ENCODE measurements at places on chromosomes 1 and 21.

DNA sequence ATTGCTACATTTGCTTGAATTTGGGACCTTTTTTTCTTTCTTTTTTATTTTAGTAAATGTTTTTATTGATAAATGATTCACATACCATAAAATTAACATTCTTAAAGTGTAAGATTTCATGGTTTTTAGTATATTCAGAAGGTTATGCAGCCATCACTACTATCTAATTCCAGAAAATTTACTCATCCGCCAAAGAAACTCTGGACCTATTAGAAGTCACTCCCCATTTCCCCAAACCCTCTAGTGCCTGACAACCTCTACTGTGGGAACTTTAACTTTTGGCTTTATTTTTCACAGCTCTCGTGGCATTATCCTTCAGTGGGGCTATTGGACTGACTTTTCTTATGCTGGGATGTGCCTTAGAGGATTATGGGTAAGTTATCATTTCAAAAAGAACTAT lies 4.5 kb downstream of the LEPR start:
- no peak for DNase-seq

GRCh38 chr1:35642471-35642955 lies 1.2 kb upstream of the PSMB2 start:
- DNase-seq: no peak

GRCh38 chr1:221431068-221431651 lies 310.7 kb downstream of the DUSP10 start:
- DNase-seq: no peak

GRCh38 chr1:176536588-176536987 lies 73.6 kb downstream of the PAPPA2 start:
- no peak for DNase-seq

- DNase-seq: no peak
These were observed 69.8 kb upstream of the SCAF4 start for GRCh38 chr21:31801551-31802219.

- no peak for DNase-seq
These were observed 6.3 kb downstream of the C1orf53 start for GRCh38 chr1:197908716-197909220.

DNA sequence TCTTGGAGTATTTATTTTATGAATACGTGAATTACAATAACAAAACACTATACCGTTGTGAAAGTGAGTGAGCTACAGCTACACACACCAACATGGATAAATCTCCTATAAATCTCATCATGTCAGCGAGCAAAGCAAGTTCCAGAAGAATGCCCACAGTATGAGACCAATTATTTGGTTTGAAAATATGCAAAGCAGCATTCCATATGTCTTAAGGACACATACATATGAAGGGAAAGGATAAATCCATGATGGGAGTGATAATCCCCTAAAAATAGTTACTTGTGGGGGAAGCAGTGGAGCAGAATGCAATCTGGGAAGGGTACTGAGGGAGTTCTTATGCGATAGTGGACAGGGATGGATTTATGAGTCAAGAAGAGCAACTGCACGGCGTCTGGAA lies 261.3 kb downstream of the DISC1 start:
- DNase-seq: no peak

GRCh38 chr1:185536165-185536920 lies 197.8 kb upstream of the HMCN1 start:
- DNase-seq: no peak

DNA sequence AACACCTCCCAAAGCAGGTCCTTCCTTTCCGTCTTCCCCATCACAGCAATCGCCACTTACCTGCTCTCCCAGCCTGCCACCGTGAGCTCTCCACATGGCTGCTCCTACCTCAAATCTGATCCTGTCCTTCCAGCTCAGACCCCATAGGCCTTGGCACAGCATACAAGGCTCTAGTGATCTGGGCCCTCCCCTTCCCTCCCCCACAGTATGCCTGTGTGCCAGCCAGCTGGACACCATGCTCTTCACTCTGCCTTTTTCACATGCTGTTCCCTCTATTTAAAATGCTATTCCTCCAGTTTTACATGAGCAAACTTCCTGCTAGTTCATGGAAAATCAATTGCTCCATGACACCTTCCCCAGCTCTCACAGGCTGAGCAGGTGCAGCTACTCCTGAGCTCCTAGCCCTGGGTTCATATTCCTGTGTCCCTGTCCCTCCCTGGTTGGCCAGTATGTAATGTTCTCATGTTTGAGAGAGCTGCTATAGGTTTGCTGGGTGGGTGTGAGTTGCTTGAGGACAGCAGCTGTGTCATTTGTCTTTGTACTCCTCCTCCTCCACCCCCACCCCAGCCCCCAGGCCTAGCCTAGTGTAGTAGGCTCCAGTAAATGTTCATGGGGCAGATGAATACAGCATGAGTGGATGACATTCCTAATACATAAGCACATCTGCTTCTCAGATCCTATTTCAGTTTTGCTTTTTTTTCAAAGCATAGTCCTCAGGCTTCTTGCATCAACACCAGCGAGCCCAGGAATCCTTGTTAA lies 6.3 kb upstream of the TNNT2 start:
- no peak for DNase-seq

- no peak for DNase-seq
These were observed 274.1 kb downstream of the TRABD2B start for GRCh38 chr1:47722909-47723580.

DNA sequence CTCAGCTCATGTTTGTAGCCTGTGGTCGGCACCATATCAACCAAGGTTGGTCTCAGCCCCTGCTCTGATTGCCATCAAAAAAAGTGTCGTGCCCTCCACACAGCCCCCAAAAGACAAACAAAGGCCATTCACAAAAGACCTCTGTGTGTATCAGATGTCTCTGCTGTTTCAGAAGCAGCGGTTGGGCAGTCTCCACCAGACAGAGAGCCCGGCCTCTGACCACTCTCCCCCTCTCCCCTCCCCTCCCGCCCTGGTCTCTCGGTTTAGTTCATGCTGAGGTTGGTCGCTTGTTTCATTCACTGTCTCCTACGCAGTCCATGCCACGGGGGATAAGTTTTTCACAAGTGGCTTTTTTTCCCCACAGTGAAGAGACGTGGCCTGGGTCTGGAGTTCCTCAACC lies 27.1 kb downstream of the ACTA1 start:
- DNase-seq: no peak

- DNase-seq: no peak
These were observed 1.3 kb upstream of the LSS start for GRCh38 chr21:46229923-46230260.

DNA sequence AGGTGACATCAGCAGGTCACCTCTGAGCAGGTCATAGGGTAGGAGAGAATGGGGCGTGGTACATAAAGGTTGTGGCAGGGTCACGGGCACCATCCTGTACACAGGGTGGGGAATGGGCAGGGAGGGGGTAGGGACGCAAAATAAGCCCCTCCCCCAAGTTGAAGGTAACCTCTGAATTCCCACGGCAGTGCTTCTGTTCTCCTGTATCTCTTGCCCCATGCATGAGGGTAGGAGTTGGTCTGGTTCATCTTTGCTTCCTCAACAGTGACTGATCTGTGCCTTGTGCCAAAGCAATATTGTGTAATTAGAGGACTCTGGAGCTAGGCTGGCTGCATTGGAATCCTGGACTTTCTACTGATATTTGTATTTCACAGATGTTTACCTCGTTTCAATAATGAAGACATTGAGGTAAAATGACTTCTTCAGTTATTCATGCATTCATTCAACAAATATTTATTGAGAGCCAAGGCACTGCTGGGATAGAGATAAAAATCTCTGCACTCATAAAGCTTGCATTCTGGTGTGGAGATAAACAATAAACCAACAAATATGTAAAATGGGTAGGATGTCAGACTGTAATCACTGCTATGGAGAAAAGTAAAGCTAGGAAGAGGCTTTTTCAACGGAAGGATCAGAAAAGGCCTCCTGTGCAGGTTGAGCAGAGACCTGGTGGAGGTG lies 18.4 kb upstream of the GFI1 start:
- no peak for DNase-seq

- DNase-seq: no peak
These were observed 6.3 kb downstream of the OBSCN start for GRCh38 chr1:228213917-228214808.

- DNase-seq: no peak
These were observed 52.7 kb downstream of the TRMT1L start for GRCh38 chr1:185104083-185104482.

- no peak for DNase-seq
These were observed 149.9 kb downstream of the CHRM3 start for GRCh38 chr1:239536165-239536849.

GRCh38 chr1:231774719-231775335 lies 148.2 kb downstream of the DISC1 start:
- no peak for DNase-seq

- no peak for DNase-seq
These were observed 583.4 kb upstream of the ADAMTS5 start for GRCh38 chr21:27550287-27550686.

DNA sequence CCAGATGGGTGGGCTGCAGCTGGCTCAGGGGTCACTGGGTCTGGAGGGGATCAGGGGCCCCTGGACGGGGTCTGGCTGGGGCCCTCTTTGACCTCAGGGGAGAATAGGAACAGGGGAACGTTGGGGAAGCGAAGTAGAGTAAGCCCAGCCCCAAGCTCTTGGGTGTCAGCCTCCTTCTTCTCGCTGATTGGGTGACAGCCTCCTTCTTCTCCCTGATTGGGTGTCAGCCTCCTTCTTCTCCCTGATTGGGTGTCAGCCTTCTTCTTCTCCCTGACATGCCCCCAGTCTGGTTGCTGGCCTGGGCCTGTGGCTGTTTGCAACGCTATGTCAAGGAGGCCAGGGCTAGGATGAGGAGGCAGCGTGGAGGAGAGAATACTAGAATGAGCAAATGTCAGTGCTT lies 76.7 kb upstream of the CASZ1 start:
- no peak for DNase-seq

DNA sequence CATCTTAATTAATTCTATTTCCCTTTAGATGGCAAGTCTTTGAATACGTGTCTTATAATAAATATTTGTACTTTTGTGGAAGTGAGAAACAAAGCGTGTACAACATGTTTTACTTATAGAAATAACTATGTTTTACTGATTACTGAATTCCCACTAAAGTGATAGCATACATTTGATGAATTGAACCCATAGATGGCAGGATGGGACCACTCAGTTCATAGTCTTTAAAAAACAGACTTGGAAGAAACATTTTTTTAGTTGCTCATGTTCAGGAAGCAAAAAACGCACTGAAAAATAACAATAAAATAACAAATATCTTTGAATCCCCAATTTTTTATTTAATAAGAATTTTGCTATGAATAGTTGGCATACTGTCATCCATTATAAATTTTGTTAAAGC lies 507.1 kb upstream of the ZRANB2 start:
- no peak for DNase-seq

GRCh38 chr1:46521414-46521813 lies 30.0 kb downstream of the KNCN start:
- no peak for DNase-seq

- no peak for DNase-seq
These were observed 48.8 kb downstream of the XPR1 start for GRCh38 chr1:180680558-180681144.

GRCh38 chr1:201750120-201750519 lies 78.8 kb upstream of the IPO9 start:
- DNase-seq: no peak

GRCh38 chr1:156510709-156511108 lies 10.1 kb upstream of the MEF2D start:
- peak; percentile 43 for DNase-seq

- DNase-seq: no peak
These were observed 38.5 kb upstream of the ENAH start for GRCh38 chr1:225691377-225691776.

DNA sequence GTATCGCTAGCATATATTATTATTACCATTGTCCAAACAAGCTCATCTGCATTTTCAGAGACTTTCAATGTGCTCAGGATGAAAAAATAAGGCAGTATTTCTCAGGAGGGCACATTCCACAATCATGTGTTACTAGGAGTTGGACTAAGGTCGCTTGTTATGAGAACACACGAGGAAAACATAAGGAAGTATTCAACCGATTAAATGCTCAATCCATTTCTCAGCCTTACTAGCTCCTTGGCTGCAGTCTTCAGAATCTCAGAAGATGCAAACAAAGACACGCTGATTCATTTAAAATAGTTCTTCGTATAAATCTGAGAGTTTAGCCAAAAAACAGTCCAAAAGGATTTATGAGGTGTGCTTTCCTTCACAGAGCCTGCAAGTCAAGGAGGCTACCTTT lies 82.0 kb upstream of the JAK1 start:
- no peak for DNase-seq

DNA sequence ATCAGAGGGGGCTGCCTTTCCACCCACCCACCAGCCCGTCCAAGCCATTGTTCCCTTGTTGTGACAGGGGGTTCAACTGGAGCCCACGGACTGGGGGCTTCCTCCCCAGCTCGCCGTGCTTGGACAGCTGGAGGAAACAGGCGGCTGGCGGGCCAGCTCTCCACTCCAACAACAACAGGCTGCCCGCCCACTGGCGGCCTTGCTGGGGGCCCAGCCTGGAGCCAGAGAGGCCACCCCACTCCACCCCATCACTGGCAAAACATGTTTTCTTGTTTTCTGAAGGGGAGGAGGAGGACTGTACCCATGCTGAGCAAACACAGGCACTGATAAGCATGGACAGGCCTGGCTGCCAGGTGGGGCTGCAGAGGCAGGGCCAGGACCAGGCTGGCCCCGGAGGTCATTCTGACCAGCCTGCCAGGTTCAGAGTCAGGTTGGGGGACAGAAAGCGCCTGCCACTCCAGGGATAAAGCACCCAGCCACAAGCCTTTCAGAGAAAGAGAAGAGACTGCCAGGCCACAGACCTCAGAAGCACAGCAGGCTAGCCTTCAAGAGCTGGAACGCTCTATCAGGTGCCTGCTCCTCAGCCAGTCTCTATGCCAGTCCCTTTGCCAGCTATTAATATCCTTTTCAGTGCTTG lies 32.8 kb downstream of the GJA4 start:
- no peak for DNase-seq

DNA sequence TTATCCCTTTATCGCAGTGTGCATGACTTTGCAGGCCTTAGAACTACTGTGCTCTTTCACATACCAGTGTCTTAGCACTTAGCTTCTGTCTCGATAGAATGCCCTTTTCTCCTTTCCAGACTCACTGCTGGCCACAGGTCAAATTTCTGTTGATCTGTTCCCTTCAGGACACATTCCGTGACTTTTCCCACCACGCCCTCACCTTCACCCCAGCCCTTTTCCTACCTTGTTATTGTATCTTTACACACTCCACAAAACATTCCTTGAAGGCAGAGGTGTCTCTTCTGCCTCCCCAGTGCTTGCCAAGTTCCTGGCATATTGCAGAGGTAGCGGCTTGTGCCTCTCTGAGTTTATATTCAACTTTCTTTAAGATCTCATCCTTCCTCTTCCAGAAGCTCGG lies 3.7 kb upstream of the IGSF9 start:
- DNase-seq: no peak

GRCh38 chr1:94973309-94973922 lies 46.5 kb upstream of the CNN3 start:
- DNase-seq: no peak

Data from C1 segment of cervical spinal cord (tissue), 14 donors.